Upper lobe of left lung (tissue), 6 donors: ENCODE measurements at places on chromosomes 6 and 20.

GRCh38 chr6:46808806-46809205, 15.6 kb downstream of the MEP1A start:
- no peak for DNase-seq

GRCh38 chr6:130075879-130076460, 57.6 kb downstream of the L3MBTL3 start:
- no peak for DNase-seq

- no peak for DNase-seq
Observed at GRCh38 chr6:33888664-33889200, 84.9 kb upstream of the MLN start.

- no peak for DNase-seq
Observed at GRCh38 chr6:44042989-44043478, 84.2 kb downstream of the MRPL14 start.

DNA sequence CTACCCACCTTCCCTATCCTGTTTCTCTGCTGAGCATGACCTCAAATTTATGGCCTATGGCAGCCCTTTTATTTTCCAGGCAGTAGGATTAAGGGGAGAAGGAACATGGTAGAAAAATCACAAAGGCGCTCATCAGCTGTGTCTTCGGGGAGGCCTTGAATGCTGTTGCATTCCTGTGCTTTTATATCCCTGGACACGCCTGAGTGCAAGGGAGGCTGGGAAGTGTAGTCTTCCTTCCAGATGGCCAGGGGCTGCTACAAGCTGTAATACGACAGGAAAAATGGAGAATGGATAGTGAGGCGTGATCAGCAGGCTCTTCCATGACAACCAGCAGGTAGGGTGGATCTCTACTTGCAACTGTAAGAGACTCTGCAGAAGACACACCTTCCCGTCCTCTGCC, 210.9 kb upstream of the GGTLC1 start:
- DNase-seq, result no peak

DNA sequence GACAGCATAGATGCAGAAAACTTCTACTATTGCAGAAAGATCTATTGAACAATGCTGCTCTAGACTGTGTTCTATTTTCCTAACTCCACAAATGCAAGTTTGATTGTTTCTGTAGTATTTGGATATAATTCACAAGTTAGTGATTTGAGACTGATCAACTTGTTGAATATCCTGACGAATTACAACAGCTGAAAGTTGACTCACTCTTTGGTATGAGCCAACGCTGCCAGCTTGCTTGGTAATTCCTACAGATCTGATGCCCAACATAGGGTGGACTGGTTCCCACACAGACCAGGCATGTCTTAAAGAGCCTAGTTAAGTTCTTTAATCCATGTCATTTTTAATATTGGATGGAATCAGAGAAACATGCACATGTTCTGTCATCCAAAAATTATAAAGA, 231.0 kb upstream of the RAB32 start:
- no peak for DNase-seq

- DNase-seq, result no peak
Observed at GRCh38 chr6:6283746-6284145, 36.7 kb downstream of the F13A1 start.

- DNase-seq, result no peak
Observed at GRCh38 chr20:7003598-7003997, 236.1 kb downstream of the BMP2 start.

GRCh38 chr6:136655239-136656014, 105.2 kb upstream of the MAP7 start:
- DNase-seq, result peak; percentile 54

DNA sequence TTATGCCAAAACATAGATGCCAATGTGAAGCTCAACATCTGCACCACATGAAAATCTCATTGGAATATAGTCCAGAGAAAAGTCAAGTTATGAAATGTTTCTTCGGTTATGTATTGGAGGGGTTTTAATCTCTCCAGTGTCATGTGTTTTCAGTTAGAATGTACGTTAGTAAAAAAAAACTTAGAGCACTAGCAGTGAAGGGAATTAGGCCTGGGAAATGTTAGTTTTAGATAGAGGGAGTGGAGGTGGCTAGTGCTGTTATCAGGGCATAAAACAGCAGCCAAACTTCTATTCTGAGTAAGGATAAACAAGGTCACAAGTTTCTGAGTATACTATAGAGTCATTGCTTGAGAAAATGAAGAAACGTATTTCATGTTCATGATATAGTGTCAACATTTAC, 42.9 kb downstream of the HDGFL1 start:
- DNase-seq, result no peak

DNA sequence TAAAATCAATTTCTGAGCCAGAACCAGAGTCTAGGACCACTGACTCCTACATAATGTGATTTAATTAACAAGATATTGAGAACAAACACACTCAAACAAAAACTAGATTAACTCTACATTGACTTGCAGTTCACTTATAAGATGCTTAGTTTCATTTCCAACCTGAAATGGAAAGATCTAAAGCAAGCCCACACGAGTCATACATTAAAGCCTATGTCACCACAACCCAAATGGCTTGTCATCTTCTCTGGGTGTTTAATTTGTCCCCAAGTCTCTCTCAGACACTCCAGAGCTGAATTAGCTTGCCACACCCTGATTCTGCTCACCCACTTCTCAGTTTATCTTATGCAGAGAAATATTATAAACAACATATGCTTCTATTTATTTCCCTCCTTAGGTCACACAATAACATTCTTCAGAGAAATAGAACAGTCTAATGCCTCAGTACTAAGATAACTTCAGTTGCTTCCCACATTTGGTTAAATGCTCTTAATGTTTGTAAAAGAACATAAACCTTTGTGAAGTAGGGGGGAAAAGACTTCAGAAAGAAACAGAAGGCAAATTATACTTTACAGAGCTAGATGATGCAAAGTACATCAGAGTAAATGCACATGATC, 8.8 kb upstream of the FBXO30 start:
- DNase-seq, result no peak

DNA sequence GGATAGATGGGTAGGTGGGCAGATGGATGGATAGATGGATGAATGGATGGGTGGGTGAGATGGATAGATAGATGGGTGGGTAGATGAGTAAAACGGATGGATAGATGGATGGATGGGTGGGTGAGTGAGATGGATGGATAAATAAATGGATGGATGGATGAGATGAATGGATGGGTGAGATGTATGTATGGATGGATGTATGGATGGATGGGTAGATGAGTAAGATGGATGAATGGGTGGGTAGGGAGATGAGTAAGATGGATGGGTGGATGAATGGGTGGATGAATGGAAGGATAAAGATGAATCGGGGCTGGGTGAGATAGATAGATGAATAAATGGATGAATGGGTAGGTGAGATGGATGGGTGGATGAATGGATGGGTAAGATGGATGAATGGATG, 210.1 kb downstream of the TFAP2C start:
- no peak for DNase-seq

DNA sequence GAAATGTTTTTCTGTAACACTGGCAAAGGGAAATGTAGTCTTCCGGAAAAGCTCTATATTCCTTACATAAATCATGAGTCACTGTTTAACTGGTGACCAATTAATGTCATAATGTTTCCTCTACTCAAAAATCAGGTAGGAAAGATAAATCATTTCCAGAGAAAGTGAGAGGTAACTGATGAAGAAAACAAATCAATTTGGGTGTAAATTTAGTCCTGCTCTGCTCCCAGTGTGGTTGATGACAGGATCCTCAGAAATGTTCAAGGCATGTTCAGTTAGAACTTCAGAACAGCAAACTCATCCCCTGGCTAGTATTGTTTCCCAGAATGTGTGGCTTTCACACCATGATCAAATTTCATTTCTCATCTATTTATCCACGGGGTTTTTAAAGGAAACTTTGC, 38.8 kb upstream of the SPACA1 start:
- no peak for DNase-seq

DNA sequence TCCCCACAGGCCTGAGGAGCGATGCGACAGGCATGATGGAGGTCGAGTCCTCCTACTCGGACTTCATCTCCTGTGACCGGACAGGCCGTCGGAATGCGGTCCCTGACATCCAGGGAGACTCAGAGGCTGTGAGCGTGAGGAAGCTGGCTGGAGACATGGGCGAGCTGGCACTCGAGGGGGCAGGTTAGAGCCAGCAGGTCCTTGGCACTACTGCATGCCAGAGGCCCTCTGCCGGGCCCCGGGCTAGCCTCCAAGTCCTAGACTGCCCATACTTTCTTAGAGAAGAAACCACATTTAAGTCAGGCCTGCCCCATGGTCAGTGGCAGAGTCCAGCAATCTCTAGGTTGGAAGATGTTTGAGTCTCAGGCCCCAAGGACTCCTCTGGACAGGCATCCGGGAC, 32.1 kb downstream of the PKIG start:
- DNase-seq, result no peak

DNA sequence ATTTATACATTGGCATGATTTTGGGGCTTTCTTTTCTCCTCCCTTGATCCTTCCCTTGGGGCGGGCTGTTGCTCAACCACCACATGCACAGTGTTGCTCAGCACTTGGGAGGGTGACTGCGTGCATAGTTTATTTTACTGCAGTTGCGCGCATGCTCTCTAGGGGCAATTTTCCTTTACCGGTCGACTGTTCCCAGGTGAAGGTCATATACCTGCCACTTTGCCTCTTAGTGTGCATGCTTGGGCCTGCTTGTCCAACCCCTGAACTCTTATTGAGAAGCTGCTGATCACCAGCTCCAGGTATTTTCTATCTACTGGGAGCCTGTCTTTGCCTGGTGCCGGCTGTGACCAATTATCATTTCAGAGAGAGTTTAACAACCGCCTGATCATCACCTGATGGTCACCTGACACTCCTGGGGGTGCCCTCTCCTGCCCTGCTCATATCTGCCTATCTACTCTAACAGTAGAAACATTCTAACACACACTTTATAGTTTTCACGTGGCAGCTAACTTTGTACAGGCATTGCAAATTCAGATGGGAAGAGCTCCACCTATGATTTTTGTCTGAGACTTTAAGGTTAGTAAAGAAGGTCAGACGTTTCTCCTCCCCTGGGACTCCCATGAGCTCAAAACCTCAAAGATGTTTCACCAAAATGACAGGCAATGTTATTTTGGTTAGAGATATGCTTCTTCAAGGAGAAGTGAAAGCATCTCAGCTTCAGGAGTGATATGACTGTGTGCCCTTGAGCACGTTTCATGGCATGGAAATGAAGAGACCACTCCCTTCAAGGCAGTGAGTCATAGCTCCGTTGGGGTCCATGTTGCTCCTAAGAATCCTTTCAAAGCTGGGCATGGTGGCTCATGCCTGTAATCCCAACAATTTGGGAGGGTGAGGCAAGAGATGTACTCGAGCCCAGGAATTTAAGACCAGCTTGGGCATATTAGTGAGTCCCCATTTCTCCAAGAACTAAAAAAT, 227.5 kb upstream of the MYLIP start:
- DNase-seq, result no peak

DNA sequence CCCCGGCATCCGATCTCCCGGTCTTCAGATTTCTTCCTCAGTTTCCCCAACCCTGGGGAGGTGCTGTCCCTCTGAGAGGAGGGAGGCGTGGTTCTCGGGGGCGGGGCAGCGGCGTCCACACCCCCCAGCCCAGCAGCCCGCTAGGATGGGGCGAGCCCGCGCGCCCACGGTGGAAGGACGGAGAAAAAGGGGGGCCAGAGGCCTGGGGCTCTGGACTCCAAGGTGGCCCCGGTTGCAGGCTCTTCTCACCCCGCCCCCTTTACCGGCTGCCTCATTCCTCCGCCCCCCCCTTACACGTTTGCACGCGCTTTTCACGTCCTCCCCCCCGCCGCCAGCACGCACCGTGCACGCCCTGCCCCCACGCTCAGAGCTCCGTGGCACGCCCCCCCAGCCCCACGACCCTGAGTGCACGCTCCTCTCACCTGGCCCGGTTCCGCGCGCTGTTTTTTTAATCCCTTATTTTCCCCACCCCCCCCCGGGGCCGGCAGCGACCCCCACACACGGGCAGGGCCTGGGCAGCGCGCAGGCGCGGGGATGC, 402 bp downstream of the ZBTB12 start:
- DNase-seq, result peak; percentile 92

DNA sequence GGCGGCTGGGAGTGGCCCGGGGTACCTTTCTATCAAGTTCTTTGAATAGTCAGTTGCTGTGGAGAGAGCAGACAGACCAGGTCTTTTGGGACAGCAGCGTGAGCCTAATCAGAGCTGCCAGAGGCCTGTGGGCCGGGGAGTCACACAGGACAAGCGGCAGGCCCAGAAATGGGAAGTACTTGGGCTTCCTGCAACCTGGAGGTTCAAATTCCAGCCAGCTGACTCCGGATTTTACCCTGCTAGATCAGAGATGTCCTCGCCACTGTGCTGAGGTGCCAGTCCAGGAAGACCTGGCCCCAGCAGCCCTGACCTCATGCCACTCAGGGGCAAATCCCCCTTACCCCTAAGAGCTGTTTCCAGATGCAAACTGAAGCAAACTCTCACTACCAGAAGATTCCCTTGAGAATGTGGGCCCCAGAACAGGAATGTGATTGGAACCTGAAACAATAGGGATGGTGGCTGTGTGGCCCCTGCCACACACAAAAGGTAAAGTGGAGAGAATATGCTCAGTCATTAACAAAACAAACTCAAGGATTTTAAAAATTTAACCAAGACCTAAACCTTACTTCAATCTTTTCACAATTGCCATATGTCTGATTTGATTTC, 9.7 kb downstream of the BEND3 start:
- no peak for DNase-seq

DNA sequence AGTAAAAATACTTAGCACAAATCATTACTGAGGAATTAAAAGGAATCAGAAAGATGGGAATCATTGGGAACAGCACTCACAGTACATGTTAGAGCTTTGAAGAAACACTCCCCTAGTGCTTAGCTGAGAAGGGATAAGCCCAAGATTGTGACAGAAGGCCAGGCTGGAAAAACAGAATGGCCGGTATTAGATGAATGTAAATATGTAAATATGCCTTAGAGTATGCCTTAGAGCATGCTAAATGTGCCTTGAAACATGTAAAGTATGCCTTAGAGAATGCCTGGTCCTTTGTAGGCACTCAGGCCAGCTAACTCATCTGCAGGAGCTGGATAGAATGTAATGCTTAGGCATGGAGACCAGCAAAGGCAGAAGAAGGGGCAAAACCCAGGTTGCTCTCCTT, 10.6 kb upstream of the TENT5A start:
- DNase-seq, result no peak

DNA sequence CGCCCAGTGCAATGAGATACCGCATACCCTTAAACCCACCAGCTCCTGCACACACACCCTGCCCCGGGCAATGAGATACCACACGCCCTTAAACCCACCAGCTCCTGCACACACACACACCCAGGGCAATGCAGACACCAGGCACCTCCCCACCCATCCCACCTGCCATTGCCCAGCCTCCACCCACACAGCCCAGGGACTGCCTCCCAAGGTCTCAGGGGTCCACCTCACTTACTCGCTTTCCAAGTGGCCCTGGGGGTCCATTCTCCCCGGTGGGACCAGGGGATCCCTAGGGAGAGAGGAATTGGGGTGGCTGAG, 24.0 kb downstream of the COL11A2 start:
- DNase-seq, result no peak

DNA sequence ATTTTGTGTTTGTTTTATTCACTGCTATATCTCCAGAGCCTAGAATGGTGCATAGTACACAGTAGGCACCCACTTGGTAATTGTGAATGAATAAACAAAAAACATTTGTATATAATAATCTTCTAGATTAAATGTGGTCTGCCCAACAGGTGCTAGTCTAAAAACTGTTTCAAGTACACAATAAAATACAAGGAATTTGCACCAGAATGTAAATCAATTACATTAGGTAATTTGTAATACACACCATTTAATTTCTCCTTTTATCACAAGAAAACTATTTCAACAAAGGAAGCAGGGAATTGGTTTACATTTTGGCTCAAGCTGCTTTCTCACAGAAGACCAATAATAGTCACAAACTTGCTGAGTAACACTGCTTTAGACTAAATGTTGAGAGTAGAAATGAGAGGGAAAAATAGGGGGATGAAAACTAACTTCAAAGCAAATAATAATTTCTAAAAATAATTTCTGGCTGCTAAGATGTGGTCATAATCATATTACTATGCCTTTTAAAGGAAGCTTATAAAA, 22.1 kb downstream of the RUNX2 start:
- no peak for DNase-seq
